ENCODE measurements at places on chromosomes 5 and 9.
A peak's percentile ranks its signal among the peaks of the same experiment; 100 is the strongest.

DNA sequence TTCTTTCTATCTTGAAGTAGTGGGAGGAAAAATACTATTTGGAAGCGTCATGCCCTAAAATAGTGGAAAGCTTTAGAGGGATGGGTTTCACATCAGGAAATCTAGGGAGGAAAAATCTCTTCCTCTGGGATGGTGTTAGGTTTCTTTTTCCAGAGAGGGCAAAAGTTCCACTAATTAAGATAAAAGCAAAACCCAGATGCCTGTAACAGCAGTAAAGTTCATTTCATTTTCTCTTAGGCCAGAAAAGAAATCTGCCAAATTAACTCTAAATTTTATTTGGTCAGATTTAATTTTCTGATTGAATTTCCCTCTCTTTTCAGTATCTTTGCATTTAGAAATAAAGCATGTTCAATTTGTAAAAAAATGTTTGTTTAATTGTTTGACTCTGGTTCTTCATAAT lies 88.8 kb downstream of the LURAP1L start:
- no peak for DNase-seq

GRCh38 chr5:121152411-121152810 lies 688.3 kb downstream of the PRR16 start:
- no peak for DNase-seq

DNA sequence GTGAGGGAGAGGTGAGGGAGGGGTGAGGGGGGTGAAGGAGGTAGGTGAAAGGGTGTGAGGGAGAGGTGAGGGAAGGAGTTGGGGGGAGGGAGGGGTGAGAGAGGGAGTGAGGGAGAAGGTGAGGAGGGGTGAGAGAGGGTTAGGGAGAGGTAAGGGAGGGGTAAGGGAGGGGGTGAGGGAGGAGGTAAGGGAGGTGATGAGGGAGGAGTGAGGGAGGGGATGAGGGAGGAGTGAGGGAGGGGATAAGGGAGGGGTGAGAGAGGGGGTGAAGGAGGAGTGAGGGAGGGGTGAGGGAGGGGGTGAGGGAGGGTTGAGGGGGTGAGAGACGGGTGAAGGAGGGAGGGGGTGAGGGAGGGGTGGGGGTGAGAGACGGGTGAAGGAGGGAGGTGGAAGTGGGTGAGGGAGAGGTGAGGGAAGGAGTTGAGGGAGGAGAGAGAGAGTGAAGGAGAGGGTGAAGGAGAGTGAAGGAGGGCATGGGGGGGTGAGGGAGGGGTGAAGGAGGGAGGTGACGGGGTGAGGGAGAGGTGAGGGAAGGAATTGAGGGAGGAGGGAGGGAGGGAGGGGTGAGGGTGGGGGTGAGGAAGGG lies 18.5 kb downstream of the NINJ1 start:
- DNase-seq: no peak

DNA sequence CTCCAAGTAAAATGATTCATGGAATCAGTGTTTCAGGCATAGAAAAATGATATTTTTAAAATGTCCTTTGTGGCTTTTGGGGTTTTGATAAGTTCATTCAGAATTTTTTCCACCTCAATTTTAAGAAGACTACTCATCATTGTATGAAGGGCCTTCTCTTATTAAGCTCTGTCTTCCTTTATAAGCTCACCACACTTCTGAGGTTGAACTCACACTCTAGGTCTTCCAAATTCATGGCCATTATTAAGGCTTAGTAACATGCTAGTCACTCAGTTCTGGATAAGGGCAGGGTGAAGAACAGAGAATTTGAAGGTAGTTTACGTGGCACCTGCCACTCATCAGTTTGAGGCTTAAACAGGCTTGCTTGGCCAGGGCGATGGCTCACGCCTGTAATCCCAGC lies 4.2 kb downstream of the MELK start:
- DNase-seq: no peak

- no peak for DNase-seq
Observed at GRCh38 chr5:170551622-170552021, 47.8 kb downstream of the KCNIP1 start.

- no peak for DNase-seq
Observed at GRCh38 chr9:29208670-29209069, 1635.4 kb upstream of the C9orf72 start.

- DNase-seq: no peak
Observed at GRCh38 chr9:99778308-99778707, 43.4 kb upstream of the NR4A3 start.

- no peak for DNase-seq
Observed at GRCh38 chr5:882253-883183, 10.1 kb downstream of the BRD9 start.

GRCh38 chr5:165258197-165258771 lies 1752.9 kb downstream of the MAT2B start:
- DNase-seq: no peak

- no peak for DNase-seq
Observed at GRCh38 chr5:29061381-29061780, 2023.0 kb upstream of the CDH9 start.

DNA sequence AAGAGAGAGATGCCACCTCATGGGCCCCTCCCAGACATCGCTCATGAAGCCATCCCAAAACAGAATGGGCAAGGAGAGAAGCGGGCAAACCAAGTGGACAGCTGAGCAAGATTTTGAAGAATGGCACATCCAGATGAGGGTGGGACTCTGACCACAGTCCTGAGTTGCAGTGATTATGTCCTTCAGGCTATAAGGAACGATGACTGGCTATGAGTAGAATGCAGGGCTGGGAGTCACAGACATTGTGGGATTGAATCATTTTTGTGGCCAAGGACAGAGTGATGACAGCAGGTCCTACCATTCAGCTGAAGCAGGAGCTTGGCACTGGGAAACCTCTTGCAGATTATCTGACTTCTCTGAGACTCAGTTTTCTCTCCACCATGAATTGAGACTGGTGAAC lies 245.7 kb upstream of the SLC30A5 start:
- DNase-seq: no peak

- no peak for DNase-seq
Observed at GRCh38 chr9:120513825-120514396, 66.1 kb downstream of the CDK5RAP2 start.

GRCh38 chr9:131650254-131650653 lies 89.6 kb downstream of the RAPGEF1 start:
- no peak for DNase-seq

- DNase-seq: no peak
Observed at GRCh38 chr5:155402927-155403640, 389.5 kb downstream of the KIF4B start.

- DNase-seq: no peak
Observed at GRCh38 chr9:137164370-137165249, 5.2 kb downstream of the LRRC26 start.

- peak; percentile 6 for DNase-seq
Observed at GRCh38 chr9:79471580-79472543, 99.9 kb upstream of the TLE4 start.

DNA sequence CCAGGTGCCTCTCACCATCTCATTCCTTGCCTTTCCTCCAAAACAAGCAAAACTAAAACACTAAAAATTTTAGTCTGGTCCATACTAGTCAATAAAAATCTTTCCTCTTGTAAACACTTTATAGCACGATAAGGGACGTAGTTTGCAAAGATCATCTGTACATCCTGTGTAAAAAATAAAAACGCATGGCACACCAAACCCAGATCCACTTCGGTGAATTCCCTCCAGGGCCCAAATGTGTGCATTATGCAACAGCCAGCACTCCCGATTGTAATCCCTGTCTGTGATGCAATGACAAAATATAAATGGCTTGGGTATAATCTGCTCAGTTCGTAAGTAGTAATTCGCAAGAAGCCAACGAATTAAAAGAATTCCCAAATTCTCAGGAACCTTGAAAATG lies 1.4 kb downstream of the FAM169A start:
- no peak for DNase-seq

DNA sequence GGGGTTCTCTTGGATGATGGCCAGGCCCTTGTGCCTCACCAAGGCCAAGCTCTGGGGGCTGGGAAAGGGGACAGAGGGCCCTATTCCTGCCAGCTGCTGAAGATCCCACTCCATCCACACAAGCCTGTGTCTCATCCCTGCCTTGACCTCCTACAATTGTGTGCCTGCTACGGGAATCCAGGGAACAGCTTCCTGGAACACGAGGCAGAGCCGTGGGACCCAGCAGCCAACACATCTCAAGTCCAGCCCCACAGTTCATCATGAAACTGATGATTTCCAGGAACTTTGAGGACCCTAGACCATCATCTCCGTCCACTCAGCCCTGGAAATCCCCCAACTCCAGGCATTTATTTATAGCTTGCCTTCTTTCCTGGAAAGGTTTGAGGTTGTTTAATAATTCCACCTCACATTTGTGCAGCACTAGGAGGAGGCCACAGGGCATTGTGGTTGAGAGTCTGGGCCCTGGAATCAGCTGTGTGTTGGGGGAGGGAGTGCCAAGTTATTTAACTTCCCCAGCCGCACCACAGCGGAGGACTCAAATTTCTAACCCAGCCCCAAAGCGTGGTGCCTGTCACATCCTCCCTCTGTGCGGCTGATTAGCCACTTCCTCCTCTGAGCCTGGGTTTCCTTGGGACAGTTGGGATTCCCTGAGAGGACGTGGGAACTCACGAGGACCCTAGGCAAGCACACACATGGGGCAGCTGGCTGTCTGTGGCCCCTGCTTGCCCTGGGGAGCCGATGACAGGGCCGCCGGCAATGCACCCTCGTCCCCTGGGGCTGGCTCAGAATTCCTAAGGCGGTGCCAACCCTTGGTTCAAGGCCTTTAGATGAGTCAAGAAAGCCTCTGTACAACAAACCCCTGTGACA lies 58.2 kb upstream of the GGTA1 start:
- no peak for DNase-seq

DNA sequence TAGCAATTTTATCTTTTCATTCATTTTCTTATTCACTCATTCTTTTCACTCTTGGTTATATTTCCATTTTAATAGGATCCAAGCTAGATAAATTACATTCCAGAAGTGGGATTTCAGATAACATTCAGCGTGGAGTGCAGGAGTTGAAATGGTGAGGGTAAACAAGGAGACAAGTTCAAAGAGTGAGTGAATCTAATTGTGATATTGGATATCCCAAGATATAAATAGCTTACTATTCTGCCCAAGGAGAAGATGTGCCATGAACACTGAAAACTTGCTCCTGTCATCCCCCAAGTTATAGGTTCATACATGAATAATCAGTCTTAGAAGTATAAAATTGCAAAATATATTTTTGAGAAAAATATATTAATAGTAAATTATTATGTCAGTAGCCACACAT lies 459.3 kb downstream of the CETN3 start:
- DNase-seq: no peak

GRCh38 chr5:180187767-180188166 lies 21.2 kb downstream of the RASGEF1C start:
- DNase-seq: no peak

GRCh38 chr9:87698069-87698809 lies 27.7 kb upstream of the CTSL start:
- no peak for DNase-seq

DNA sequence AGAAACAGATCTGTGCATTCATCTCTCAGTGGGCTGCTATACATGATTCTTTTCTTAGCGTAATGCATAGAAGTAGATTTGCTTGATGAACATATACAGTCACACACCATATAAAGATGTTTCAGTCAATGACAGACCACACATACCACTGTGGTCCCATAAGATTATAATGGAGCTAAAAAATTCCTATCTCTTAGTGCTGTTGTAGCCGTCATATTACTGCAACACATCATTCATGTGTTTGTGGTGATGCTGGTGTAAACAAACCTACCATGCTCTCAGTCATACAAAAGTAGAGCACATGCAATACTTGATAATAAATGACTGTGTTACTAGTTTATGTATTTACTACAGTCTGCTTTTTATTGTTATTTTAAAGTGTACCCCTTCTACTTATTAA lies 214.3 kb downstream of the ARHGAP26 start:
- DNase-seq: no peak

GRCh38 chr9:116695438-116695837 lies 8.3 kb downstream of the TRIM32 start:
- DNase-seq: no peak

DNA sequence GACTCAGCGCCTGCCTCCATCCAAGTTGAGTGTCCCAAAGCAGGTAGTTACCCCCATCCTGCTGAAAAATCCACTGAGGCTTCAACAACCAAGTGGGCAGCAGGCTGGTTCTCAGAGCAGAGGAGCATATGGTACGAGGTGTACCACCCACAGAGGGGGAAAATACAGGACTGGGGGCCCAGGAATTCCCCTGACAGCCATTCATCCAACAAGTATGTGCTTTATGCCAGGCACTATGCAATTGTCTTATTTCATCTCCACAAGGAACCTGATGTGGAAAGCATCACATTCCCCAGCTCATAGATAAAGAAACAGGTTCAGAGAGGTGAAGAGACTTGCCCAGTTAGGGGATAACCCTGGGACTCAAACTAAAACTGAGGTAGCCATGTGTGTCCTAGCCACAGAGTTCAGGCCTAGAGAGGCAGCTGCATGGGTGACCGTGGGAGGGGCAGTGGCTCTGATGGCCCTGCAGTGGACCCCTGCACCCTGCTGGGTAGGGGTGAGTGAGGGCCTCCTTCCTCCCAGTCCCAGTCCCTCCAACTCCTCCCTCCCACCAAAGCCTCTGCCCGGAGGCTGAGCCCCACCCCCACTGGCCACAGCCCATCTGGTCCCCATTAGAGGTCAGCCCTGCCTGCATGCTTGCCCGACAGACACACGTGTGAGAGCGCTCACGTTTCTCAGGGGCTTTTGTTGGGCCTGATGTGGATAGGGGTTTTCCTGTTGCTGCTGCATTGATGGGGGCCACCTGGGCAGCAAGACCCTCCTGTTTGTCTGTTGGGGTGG lies 11.5 kb downstream of the PDLIM4 start:
- no peak for DNase-seq

GRCh38 chr5:13910201-13910600 lies 34.3 kb downstream of the DNAH5 start:
- DNase-seq: no peak

- no peak for DNase-seq
Observed at GRCh38 chr5:160926428-160926827, 74.4 kb upstream of the ATP10B start.

GRCh38 chr5:62982348-62982747 lies 403.7 kb downstream of the LRRC70 start:
- DNase-seq: no peak

DNA sequence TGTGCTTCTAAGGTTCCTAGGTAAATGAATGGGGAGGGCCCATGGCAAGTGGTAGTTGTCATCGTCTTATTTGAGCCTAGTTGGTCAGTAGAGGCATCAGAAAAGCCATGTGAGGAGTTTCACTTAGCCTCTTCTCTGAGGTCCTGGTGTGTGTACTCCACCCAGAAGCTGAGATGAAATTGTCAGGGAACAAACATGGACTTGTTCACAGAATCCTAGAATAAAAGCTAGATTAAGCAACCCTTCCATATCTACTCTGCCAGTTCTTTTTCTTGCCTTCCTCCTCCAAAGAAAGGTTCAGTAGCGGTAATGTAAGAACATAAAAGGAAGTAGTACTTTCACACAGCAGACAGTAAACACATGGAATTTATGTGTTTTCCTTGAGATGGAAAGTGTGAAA lies 70.4 kb downstream of the ARHGAP26 start:
- DNase-seq: no peak

DNA sequence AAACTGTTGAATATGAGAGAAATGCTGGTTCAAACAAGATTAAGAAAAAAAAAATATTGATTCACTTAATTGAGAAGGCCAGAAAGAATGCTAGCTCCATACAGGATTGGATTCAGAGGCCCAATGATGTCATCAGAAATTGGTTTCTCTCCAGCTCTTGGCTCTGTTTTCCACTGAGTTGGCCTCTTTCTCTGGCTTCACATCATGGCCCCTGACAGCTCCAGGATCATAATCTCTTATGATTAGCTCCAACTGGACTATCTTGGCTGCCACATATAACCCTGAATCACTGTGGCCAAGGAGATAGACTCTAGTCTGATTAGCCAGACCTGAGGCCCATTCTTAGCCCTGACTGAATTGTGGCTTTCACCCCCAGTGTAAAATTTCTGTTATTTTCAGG lies 244.7 kb upstream of the GRAMD2B start:
- no peak for DNase-seq

Measured in naive thymus-derived CD8-positive, alpha-beta T cell (primary cell).